ENCODE measurements at places on chromosomes 1 and 21. TPM values are rescaled to one million over a fixed set of nuclear protein-coding genes. Genes with fewer than 3 reads are reported as not detected.
A peak's percentile ranks its signal among the peaks of the same experiment; 100 is the strongest.

- DNase-seq, result peak; percentile 67
Observed at GRCh38 chr1:27598902-27599528, 4.9 kb downstream of the AHDC1 start.

DNA sequence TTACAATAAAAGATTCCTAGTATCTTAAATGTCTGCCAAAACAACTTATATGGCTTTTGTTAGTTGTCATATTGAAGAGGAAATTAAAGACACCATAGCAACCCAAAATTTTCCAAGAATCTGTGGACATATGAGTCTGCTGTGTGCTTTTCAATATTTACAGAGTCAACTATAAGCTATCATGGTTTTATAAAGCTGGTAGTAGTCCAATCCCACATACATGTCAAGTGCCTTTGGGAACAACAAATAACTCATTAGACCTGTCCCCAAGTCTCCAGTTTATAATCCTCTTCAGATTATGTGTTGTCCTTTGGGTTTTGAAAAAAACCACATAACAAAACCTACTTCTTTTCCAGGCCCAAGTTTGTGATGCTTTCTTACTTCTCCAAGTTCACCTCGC lies 293.8 kb upstream of the USP25 start:
- DNase-seq, result no peak

- peak; percentile 61 for DNase-seq
Observed at GRCh38 chr1:183871142-183871541, 66.2 kb downstream of the RGL1 start.

DNA sequence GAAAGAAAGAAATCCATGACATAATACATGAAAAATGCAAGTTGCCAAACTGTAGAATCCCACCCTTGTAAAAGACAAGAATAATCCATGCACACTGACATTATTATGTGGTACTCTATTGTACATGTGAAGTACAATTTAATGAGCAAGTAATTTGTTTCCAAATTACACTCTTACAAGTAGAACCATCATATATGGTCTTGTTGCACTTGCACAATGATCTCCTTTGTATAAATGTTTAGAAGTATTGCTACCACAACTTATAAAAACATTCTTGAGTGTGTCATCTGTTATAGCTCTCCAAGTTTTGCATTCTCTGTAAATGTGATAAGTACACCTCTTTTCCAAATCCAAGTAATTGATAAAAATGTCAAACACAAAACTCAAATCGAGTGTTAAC lies 29.1 kb upstream of the ZNF281 start:
- peak; percentile 46 for DNase-seq

Gene MIXL1
- total RNA-seq, result not detected

Gene RGL1
- total RNA-seq, result 15.1 TPM

Gene SLC25A34
- total RNA-seq, result 0.68 TPM

Gene TSTD1
- not detected for total RNA-seq

GRCh38 chr1:160446945-160447600 lies 46.7 kb downstream of the VANGL2 start:
- DNase-seq, result no peak

- DNase-seq, result no peak
Observed at GRCh38 chr1:79599257-79599656, 592.7 kb upstream of the ADGRL4 start.

Data from HFFc6 (cell line).